ENCODE measurements at places on chromosomes 1 and 21. TPM values are rescaled to one million over a fixed set of nuclear protein-coding genes. Genes with fewer than 3 reads are reported as not detected.

GRCh38 chr21:26833011-26833410, 12.2 kb downstream of the ADAMTS1 start:
- H3K27me3 ChIP-seq = no peaks in the 10 kb centered on the region
- H3K4me3 ChIP-seq = no peak overlapping the region
- H3K36me3 ChIP-seq = peaks cover 23% of the 10 kb centered on the region
- H3K4me1 ChIP-seq = peaks cover 1% of the 10 kb centered on the region
- no peak overlapping the region for H3K27ac ChIP-seq

- H3K36me3 ChIP-seq = no peaks in the 10 kb centered on the region
- H3K4me1 ChIP-seq = no peaks in the 10 kb centered on the region
- DNase-seq = no peak
- H3K27me3 ChIP-seq = no peaks in the 10 kb centered on the region
Observed at GRCh38 chr1:118155106-118155505, 29.9 kb downstream of the SPAG17 start.

GRCh38 chr1:18940303-18941020, 16.0 kb downstream of the IFFO2 start:
- peaks cover 38% of the 10 kb centered on the region for H3K4me1 ChIP-seq
- H3K36me3 ChIP-seq = no peaks in the 10 kb centered on the region
- DNase-seq = no peak
- H3K27ac ChIP-seq = no peak overlapping the region
- no peaks in the 10 kb centered on the region for H3K27me3 ChIP-seq

DNA sequence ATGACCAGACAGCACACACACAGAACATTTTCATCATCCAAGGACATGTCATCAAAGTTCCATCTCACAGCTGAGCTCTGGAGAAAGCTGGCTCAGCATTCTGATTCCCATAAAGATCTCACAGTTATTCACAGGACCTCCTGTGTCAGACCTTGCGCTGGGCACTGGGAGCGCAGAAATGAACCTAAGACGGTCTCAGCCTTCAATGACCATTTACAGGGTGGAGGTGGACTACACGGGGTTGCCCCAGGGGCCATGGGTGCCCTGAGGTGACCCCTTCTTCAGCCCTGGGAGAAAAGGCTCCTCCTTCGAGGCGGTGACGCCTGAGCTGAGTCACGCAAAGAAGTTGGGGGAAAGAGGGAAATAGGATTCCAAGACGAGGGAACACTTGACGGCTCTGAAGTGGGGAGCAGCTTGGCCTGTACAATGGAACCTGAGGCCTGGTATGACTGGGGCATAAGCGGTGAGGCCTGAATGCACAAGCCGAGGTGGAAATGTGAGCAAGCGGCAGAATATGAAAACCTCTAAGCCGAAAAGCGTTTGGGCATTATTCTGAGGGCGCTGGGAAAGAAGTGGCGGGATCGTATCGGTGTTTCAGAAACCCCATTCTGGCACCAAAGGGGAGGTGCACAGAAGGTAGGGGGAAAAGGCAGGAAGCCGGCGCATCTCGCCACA, 797 bp downstream of the CC2D1B start:
- DNase-seq = peak; percentile 83
- peak overlapping the region; percentile 81 for H3K4me3 ChIP-seq
- H3K27ac ChIP-seq = peak overlapping the region; percentile 93
- H3K4me1 ChIP-seq = peaks cover 14% of the 10 kb centered on the region
- no peaks in the 10 kb centered on the region for H3K27me3 ChIP-seq

GRCh38 chr1:9289711-9290485, 2.8 kb upstream of the SPSB1 start:
- H3K27ac ChIP-seq = peak overlapping the region; percentile 86
- H3K4me1 ChIP-seq = peaks cover 17% of the 10 kb centered on the region
- no peaks in the 10 kb centered on the region for H3K36me3 ChIP-seq

The CD1B gene
- not detected for total RNA-seq

The TNFRSF8 gene
- total RNA-seq = 0.71 TPM

The KCNK1 gene
- not detected for total RNA-seq

The ST3GAL3 gene
- total RNA-seq = 34.7 TPM

The LPAR3 gene
- not detected for total RNA-seq
